Esophagus squamous epithelium (tissue), 5 donors: ENCODE measurements at places on chromosomes 7 and 10. TPM values are rescaled to one million over a fixed set of nuclear protein-coding genes. Genes with fewer than 3 reads are reported as not detected.

Gene ARL3
- 0.87 TPM for total RNA-seq

Gene ASL
- total RNA-seq = 38.7 TPM

Gene PPP1R3C
- 70.8 TPM for total RNA-seq

Gene EBF3
- 2.9 TPM for total RNA-seq

- no peak for DNase-seq
These were observed 7.1 kb upstream of the WDR86 start for GRCh38 chr7:151416941-151417315.
